ENCODE measurements at places on chromosomes 6 and 20. TPM values are rescaled to one million over a fixed set of nuclear protein-coding genes. Genes with fewer than 3 reads are reported as not detected.

DNA sequence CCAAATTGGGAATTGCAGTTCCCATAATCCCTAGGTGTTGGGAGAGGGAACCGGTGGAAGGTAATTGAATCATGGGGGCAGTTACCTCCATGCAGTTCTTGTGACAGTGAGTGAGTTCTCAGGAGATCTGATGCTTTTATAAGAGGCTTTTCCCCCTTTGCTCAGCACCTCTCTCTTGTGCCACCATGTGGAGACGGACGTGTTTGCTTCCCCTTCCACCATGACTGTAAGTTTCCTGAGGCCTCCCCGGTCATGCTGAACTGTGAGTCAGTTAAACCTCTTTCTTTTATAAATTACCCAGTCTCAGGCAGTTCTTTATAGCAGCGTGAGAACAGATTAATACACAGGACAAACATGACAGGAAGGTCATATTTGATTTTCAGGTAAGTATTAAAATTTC, 25.3 kb upstream of the HECA start:
- no peak for DNase-seq

- no peak for DNase-seq
These were observed 54.4 kb downstream of the KDM1B start for GRCh38 chr6:18209539-18210197.

DNA sequence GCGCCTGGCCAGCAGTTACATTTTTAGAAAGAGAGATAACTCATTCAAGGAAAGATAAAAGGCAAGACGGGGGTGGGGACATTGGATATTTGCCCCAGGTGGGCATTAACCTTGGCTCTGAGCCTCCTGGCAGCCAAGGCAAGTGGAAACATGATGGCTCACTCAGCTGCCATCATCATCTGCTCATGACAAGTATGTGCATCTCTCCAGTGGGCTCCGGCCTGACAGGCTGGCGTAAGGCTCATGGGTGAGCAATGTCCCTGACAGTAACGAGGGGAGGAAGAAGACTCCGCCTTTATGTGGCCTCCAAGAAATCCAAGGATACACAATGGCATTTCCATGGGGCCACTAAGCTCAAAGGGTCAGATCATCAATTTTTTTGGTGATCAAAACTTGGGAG, 13.3 kb downstream of the ANKRD60 start:
- no peak for DNase-seq

DNA sequence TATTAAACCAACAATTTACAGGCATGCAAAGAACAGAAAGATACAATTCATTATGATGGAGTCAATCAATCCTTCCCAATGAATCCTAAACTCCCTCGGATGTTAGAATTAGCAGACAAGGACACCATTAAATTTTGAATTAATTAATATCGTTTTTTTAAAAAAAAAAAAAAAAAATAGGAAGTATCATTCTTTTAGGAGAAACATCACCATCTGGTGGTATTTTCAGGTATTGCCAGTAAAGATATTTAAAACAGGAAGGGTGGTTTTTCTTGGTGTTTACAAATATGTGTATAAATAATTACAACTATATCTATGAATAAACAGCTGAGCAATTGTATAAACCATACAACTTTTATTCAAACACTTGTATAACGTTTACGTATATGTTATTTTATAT, 564.4 kb downstream of the HAO1 start:
- no peak for DNase-seq

DNA sequence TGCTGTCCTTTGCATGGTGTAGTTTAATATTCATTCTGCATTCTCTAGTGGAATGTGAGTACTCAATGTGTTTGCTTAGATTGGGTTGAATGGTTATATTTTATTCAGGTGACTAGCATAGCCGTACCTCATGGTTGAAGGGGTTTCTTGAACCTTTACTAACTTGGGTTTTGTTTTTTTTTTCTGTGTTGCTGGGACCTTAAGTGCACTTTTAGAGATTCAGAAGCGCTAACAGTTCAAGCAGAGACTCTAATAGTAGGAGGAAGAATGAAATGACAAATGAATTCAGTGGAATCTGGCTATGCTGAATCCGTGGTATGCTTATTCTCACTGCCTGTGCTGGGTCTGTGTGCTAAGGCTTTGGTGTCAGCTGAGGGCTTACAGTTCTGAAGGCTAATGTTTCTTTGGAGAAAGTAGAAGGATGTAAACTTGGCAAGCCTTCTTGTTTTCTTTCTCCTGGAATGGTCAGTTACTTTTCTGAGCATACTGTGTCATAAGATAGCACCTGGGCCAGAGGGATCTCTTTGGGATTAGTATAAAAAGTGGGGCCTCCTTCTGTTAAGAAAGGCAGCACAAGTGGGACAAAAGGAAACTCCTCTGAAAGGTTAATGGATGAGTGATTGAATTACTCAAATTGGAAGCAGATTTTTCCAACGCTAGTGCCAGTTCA, 28.7 kb downstream of the RNF144B start:
- no peak for DNase-seq

- DNase-seq: no peak
These were observed 20.0 kb downstream of the PNLDC1 start for GRCh38 chr6:159819932-159820640.

DNA sequence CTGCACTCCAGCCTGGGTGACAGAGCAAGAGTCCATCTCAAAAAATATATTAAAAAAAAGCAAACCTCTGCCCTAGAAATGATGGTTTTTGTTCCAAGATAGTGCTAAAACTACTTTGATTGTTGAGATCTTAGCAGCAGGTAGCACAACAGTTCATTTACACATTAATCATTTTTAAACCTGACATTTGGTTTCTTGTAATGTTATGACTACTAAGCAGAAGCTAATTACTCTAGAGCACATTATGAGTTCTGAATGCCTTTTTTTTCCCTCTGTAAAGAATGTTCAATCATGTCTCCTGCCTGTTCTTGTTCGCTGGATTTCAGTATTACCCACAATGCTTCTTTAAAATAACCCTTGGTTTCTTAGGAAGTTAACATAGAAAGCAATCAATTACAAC, 24.7 kb upstream of the PHF3 start:
- DNase-seq: no peak

GRCh38 chr20:32559753-32560380, 25.3 kb downstream of the NOL4L start:
- DNase-seq: no peak

SLC13A3 gene
- polyA plus RNA-seq: 5.3 TPM

DDO gene
- polyA plus RNA-seq: not detected
